ENCODE measurements at places on chromosomes 2 and 18.

GRCh38 chr2:175097297-175097696 is 70.7 kb downstream of the ATF2 start:
- DNase-seq, result no peak

GRCh38 chr2:190909680-190910079 is 29.1 kb downstream of the GLS start:
- no peak for DNase-seq

DNA sequence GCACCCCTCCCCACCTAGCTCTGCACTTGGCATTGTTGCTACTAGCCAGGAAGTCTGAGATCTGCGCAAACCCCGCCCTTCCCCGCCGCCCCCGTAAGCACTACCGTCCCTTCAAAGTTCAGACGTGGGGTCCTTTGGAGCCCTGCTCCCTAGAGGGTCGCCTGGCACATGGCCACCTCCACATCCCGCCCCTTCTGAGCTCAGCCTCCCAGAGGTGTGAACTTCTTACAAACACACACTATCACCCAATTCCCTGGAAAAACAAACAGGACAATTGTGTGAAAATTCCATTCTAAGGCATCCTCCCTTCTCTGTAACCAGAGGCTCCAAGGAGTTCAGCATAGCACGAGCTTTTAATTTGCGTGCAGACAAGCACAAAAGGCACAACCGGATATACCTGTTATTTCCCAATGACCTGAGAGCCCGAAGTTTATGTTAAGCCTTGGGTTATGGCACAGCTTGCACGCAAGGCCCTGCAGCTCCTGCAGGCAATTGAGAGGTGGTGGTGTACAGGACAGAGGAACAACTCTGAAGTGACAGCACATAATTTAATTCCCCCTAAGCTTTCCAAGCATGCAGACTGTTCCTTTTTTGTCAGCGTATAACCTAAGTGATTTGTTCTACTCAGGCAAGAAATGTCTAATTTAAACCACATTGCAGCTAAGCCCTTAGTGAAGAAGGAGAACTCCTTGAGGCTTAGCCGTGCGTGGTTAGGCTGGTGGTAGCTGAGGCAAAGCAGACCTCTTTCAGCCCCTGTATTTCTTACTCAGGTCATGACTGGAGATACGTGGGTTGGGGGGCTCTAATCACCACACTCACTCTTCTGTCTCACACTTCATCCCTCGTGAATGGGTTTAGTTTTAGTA is 20.3 kb upstream of the CYP1B1 start:
- DNase-seq, result peak; percentile 91

- DNase-seq, result no peak
These were observed 9.5 kb downstream of the PID1 start for GRCh38 chr2:229261599-229261998.

- no peak for DNase-seq
These were observed 8.5 kb downstream of the PROC start for GRCh38 chr2:127426501-127427354.

GRCh38 chr2:46981662-46982350 is 66.2 kb upstream of the MCFD2 start:
- no peak for DNase-seq

DNA sequence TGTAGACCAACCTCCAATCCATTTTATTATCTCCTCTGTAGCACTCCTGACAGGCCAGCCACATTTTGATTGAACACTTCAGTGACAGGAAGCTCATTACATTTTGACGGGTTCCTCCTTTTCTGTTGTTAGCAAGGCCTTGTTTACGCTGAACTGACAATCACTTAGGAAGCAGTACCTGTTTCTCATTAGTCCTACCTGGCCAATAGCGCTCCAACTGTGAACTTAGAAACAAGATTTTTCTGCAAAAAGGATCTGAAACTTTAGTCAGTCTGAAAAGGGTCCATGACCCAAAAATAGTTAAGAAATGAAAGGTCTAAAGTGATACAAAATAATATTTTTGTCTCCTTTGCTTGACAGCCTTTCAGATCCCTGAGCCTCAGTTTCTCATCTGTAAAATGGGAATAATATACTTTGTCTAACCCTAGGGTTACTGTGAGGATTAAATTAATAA is 119.6 kb upstream of the MSTN start:
- DNase-seq, result no peak
